ENCODE measurements at places on chromosomes 3 and 15. TPM values are rescaled to one million over a fixed set of nuclear protein-coding genes. Genes with fewer than 3 reads are reported as not detected.

Gene SLC27A2
- total RNA-seq, result not detected

Gene FMN1
- 2.2 TPM for total RNA-seq

Gene RCCD1
- total RNA-seq, result 7.3 TPM

Gene RTP1
- not detected for total RNA-seq

Gene CHL1
- 2.2 TPM for total RNA-seq

Gene LRTM1
- not detected for total RNA-seq

Gene GCSAM
- not detected for total RNA-seq

Gene ACTRT3
- 1.3 TPM for total RNA-seq

Gene GPR15
- total RNA-seq, result not detected

Gene CEP152
- total RNA-seq, result 1.8 TPM

Gene KIF15
- 0.16 TPM for total RNA-seq

Gene RASGRP1
- 0.48 TPM for total RNA-seq

Gene FBXL22
- total RNA-seq, result 20.7 TPM

Gene UQCC5
- total RNA-seq, result 43.7 TPM

Gene ZNF662
- 5.6 TPM for total RNA-seq

Gene P2RY13
- total RNA-seq, result 7.3 TPM

Data from heart left ventricle (tissue), 16 donors.